GM23338 (cell line): ENCODE measurements at places on chromosomes 12 and 14.

DNA sequence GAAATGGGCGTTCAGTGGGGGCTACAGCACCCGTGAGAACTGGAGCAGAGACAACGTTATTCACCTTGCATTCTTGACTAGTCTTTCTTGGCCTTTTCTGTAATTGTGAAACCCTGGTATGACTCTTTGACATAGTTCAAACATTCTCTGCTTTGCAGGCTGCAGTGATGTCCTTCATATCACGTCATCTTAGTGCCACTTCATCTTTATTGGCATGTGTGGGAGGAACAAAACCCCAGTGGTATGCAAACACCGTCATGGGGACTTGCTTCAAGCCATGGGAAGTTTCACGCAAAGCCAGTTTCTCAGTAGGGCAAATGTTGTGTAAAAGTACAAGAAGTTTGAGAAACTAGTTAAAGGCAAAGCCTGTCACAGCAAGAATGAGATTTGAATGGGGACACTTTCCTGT lies 20.2 kb upstream of the DUSP16 start:
- DNase-seq: no peak

DNA sequence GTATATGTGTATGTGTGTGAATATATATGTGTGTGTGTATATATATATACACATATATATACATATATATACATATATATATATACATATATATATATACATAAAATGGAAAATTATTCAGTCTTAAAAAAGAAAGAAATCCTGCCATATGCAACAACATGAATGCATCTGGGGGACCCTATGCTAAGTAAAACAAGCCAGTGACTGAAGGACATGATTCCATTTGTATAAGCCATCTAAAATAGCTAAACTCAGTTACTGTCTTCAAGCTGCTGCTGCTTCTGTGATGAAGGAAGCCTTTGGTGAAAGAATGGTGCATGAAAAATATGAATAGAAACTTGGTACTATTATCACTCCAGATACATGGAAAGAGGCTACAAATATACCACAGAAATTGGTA lies 118.6 kb downstream of the ATXN7L3B start:
- no peak for DNase-seq

DNA sequence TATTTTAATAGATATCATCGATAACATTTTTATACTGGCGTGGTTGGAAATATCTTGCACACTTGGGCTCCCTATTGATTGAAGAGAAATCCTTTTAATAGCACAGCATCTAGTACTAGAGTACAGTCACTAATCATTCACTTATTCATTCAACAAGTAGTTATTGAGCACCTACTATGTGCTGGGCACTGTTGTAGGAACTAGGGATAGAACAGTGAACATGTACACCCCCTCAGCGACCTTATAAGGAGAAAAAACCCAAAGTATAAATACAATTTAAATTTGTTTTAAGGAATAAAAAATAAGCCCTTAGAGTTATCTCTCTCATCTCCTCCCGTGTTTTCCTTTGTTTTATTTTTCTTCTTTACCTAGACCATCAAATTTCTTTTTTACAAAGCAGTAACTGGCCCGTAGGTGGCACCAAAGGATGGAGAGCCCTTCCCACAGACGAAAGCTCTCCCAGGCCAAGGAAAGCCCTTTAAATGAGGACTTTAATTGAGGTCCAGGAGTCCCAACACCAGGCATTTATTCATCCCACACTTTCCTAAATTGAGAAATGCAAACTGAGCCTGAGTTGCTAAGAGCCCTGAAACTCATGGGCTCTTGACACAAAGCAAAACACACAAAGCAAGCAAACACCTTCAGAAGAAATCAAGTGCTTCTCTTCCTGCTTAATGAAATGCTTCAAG lies 29.0 kb downstream of the PEBP1 start:
- DNase-seq: peak; percentile 83

DNA sequence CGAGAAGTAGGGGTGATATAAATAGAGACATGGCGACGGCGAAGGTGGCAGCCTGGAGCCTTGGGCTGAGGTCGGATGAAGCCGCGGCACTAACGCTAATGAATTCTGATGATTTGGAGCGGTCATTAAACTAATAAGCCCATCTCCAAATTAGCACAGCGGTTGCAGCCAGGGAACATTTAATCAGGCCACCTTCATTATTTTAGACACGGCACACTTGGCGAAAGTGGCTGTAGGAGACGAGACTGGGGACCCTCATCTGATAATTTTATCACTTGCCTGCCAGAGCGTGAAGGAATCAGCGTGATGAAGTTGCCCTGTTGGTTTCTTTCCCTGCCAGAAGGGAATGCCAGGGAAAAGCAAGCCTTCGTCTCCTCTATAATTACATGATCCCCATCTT lies 664.3 kb upstream of the TBX3 start:
- DNase-seq: no peak

GRCh38 chr14:36014236-36014635 lies 162.3 kb downstream of the PTCSC3 start:
- DNase-seq: no peak

- DNase-seq: no peak
Observed at GRCh38 chr12:108318472-108319275, 20.4 kb downstream of the CMKLR1 start.

- DNase-seq: no peak
Observed at GRCh38 chr12:112907415-112908157, 824 bp downstream of the OAS1 start.

DNA sequence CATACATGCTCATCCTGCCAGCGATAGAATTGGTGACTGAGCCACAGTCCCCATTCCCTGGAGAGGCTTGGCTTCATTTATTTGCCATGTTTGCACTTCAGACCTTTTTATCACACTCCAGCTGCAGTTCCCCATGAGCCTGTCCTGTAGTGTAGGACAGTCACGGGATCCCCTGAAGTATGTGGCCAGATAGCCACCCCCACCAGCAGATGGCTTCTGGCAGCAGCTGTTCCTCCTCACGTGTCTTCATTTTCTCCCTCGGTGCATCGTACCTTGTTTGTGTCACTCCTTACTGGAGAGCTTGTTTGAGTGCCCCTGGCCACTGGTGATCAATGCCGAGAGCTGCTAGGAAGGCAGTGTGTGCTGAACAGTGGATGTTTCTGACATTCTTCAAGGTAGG lies 40.2 kb downstream of the UBE3B start:
- no peak for DNase-seq

DNA sequence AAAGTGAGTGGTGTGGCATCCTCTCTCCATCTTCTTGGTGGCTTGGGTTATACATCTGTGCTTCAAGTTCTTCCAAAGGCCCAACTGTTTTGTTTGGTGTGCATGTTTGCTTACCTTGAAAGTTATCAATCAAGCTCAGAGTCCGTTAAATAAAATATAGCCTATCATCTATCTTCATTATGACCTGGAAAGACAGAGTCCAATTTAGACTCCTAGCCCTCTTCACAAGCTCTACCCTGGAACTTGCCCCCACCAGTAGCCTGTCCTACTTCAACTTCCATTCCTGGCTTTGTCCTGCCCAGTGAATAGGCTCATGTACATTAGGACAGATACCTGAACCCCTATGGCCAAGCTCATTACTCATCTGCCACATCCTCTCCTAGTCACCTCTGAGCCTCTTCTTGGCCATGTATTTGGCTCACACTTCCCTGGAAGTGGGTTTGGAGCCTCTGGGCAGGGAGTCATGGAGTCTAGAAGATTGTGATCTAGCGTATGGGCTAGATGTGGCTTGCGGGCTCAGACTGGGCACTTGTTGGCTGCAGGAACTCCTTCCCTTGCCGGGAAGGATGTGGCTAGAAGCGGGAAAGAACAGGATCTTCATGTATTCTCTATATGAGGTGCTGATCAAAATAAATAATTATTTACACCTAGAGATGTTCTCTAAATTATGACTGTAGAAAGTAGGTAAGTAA lies 6.4 kb upstream of the SSTR1 start:
- peak; percentile 40 for DNase-seq

DNA sequence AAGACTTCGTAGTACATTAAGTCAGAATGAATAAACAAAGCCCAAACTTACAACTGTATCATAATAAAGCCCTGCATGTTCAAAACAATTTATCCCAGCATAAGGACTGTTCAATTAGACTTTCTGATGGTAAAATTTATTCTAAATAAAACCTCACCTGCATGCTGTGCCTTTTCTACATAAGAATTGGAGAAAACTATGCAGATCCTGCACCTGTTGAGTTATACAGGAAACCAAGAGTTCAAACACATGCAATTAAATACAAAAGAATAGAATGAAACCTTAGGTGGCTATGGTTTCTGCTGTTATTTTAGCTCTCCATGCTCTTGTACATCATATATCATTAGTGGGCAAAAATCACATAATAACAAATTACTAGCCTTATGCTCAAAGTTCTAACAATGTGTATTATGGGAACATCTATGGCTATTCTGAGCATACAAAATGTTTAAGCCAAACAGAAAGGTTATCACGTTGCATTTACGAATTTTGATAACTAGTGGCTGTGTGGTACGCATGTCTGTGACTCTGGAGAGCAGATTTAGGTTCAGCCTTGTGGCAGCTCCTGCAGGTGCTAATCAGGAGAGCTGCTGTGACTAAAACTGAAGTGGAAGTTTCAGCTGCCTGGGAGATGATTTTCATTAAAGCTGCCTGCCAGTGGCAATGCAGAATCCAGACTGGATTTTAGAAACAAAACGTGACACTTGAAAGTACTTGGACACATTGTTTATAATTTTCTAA lies 36.1 kb upstream of the LRFN5 start:
- DNase-seq: peak; percentile 44

DNA sequence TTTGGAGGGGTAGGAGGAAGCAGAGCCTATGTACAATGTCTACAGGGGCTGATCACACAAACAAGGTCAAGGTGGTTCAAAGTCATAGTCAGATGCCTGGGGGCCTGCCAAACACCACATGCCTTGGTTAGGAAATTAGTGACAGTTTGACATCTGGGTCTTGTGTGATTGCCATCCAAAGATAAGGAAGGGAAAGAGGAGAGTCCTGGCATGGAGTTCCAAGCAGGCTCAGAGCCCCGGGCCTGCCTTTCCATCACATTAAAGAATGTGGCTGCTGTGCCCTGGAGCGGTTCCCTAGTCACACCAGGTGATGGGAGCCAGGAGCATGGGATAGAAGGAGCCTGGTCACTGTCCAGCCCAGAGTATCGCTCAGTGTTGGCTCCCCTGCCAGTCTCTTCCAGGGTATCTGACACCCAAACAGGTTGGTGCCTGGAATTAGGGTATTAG lies 53.6 kb upstream of the BCL2L14 start:
- DNase-seq: no peak
